ENCODE measurements at places on chromosomes 3 and 15. TPM values are rescaled to one million over a fixed set of nuclear protein-coding genes. Genes with fewer than 3 reads are reported as not detected.

GRCh38 chr15:73602992-73603391 is 30.2 kb downstream of the NPTN start:
- no peak for DNase-seq

DNA sequence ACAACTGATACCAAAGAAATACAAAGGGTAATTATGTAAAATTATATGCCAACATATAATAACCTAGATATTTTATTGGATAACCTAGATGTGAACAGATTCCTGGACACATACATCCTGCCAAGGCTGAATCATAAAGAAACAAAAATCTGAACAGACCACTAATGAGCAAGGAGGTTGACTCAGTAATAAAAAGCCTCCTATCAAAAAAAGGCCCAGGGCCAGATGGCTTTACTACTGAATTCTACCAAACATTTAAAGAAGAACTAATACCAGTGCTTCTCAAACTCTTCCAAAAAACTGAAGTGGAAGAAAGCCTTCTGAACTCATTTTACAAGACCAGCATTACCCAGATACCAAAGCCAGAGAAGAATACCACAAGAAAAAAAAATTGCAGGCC is 32.4 kb downstream of the THBS1 start:
- DNase-seq: no peak

GRCh38 chr3:193344486-193344885 is 34.1 kb downstream of the ATP13A5 start:
- DNase-seq: no peak

DNA sequence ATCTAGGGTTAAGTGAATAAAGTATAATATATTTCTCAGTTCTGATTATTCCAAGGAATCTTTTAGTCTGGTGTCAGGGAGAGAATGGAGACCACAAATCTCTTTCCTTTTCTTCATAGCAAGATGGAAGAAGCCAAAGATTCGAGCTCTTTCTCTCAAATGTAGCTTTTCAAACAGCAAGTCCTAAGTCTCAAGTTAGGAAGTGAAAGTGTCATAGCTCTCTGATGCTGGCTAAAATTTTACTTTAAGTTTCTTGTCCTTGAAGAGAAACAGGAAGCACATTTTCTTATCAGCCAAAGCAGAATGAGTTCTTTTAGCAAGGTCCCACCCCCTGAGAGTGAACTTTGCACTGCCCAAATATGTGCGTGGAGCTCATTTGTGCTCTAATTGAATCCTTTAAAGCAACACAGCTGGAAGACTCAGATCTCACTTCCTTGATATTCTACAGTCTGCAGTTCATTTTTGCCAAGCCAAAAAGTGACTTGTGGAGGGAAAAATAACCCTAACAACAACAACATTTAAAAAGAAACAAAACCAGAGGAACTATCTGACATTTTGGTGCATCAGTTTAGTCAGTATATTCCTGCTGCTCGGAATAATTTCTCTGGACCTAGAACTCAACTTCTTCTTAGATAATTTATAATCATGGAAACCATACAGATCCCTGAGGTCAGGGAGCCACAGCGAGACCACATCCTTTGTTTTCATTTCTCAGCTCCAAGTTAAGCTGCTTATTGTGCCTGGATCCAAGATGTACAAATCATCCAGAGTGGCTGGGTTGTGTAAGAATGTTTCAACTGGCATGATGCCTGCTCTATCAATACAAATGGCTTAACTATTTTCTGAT is 238.7 kb upstream of the P2RY1 start:
- peak; percentile 4 for DNase-seq

GRCh38 chr3:123365450-123366143 is 83.3 kb downstream of the ADCY5 start:
- no peak for DNase-seq

The PTX3 gene
- total RNA-seq: not detected

DNA sequence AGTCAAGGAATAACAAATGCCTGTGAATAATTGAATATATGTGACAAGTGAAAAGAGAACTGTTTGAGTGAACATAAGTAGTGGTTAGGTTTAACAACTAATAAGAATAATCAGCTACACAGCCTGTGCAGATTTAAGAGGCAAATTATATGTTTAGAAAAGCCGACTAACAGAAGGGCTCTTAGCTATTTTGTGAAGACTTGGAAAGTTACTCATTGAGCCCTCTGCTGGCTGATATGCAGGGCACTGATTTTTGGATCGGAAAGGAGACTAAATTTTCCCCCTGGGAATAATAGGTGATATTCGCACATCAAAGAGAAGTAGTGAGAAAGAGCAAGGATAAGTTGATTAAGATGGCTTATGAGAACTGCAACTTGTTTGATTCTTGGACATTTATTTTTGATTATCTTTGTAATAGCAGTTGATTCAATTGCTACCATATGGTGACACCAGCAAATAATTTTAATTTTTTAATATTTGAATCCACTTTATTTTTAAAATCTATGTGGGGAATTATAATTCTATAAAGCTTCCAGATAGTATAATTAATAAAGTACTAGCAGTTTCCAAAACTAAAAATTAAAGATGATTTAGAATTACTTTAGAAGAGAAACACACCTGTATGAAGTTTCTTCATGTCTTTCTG is 156.2 kb downstream of the NLGN1 start:
- no peak for DNase-seq

The P2RY12 gene
- not detected for total RNA-seq

The SLC6A11 gene
- total RNA-seq: not detected

GRCh38 chr3:18713577-18713951 is 288.4 kb upstream of the SATB1 start:
- no peak for DNase-seq

- DNase-seq: no peak
These were observed 78.2 kb downstream of the CLASP2 start for GRCh38 chr3:33639889-33640288.

The PDHB gene
- 53.9 TPM for total RNA-seq

The GPR27 gene
- total RNA-seq: 0.47 TPM

- no peak for DNase-seq
These were observed 552.9 kb upstream of the KCNMB2 start for GRCh38 chr3:177983320-177983719.

- DNase-seq: no peak
These were observed 93.0 kb upstream of the C3orf80 start for GRCh38 chr3:160132226-160132625.

The ATP8B4 gene
- 5.8 TPM for total RNA-seq

The TMEM207 gene
- not detected for total RNA-seq

GRCh38 chr3:127597020-127597771 is 1.0 kb upstream of the MCM2 start:
- peak; percentile 24 for DNase-seq

GRCh38 chr3:48129921-48130320 is 58.3 kb downstream of the CDC25A start:
- no peak for DNase-seq

DNA sequence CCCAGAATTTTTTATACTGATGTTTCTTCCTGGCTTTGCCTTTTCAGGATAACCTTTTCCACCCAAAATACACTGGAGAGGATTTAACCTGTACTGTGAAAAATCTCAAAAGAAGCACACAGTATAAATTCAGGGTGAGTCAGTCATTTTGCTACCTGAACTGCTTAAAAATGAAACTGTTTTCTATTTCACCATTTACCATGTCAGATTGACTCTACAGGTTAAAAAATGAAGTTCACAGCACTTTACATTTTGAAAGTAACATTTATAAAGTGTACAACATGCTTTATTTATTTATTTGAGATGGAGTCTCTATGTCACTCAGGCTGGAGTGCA is 115.2 kb downstream of the GHSR start:
- no peak for DNase-seq

The CFAP44 gene
- total RNA-seq: 3.6 TPM

DNA sequence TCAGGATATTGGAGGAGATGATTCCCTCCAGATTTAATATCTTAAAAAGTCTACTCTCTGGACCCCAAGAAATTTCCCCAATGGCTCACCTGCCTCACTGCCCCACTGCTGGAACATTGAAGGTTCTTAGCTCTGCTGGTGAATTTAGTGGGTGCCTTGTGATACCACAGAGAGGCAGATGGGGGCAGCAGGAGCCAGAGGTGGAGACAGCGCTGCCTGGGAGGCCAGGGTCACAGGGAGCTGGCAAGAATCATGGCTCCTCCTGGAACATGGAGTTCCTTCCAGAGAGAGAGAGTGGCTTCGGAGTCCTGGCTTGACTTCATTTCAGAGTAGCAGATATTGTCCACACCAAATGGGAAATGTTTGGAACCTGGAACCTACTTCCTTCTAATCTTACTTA is 263.5 kb upstream of the CFAP20DC start:
- peak; percentile 67 for DNase-seq

GRCh38 chr3:114764056-114764492 is 383.0 kb downstream of the ZBTB20 start:
- DNase-seq: peak; percentile 27

- no peak for DNase-seq
These were observed 192.3 kb downstream of the OCA2 start for GRCh38 chr15:27906802-27907201.

GRCh38 chr15:89367485-89368451 is 33.1 kb upstream of the POLG start:
- DNase-seq: no peak

DNA sequence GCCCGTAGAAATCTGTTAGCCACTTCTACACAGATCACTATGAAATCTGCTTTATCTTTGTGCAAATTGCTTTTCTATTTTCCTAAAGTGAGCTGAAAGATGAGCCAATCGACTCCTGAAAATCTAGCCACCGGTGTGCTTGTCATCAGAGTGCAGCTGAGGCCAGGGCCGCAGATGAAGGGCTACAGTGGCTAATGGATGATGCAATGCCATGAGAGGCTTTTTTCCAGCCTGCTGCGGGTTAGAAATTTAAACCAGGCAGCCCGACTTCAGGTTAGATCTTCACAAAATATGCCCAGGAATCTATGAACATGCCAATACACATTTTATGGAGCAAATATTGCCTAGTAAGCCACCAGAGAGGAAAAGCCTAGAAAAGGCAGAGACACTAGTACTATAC is 948.2 kb upstream of the CFAP20DC start:
- DNase-seq: no peak

DNA sequence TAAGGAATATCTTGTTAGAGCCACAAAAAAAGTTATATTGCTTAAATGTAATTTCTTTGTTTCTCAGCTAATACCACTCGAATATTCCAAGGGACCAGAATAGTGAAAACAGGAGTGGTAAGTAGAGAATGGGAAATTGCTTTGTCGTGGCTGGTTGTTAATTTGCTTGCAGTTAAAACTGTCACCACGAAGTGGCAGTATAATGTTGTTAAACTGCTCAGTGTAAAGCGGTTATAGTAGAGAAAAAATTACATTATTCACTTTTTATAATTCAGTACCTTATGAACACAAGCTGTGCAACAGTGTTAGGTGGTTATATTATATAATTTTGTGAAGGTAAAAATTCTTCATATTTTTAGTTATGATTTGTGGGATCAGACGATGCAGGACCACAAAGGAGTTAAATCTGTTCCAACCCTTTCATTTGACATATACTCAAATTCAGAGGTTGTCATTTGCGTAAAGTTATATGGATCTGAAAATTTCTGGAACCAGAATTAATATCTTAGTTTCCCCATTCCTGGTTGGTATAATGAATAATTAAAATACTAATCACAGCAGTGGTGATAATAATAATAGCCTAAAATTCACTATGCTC is 171.8 kb downstream of the FEZF2 start:
- DNase-seq: no peak

The VWA5B2 gene
- not detected for total RNA-seq

DNA sequence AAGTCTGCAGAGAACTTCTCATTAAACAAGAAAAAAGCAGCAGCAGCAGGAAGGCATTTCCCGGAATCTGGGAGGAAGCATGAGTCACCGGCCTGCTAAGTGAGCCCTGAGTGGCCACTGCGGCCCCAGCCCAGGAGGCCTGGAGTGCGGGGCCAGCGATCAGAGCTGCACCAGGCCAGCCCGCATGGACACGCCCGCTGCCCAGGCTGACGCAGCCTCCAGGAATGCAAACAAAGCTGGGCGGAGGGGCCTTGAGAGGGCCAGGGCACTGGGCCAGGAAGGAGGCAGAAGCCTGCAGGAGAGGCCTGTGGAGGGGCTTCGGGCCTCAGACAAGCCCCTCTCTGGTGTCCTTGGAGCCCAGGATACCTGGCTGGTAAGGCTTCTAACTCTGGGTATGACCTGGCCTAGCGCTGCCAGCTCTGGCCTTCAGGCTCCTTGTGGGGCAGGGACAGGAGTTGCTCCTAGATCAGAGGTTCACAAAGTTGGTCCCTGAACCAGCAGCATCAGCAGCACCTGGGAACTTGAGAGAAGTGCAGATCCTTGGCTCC is 101.2 kb downstream of the SMAD6 start:
- DNase-seq: no peak

The ACKR4 gene
- total RNA-seq: not detected

The CACNA1D gene
- total RNA-seq: not detected

DNA sequence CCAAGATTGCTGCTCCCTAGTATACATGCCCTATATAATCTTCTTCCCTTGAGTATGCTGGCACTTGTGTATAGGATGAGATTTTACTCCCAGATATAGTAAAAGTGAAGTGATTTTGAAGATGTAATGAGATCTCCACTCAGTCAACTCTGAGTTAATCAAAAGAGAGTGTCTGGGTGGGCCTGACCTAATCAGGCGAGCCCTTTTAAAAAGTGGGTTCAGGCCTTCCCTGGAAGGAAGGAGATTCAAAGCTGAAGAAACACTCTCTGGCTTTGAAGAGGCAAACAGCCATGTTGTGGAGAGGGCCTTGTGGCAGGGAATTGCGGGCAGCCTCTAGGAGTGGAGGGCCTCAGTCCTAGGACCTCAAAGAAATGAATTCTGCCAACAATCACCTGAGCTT is 5.5 kb upstream of the STARD5 start:
- DNase-seq: no peak

The DPPA2 gene
- total RNA-seq: not detected

DNA sequence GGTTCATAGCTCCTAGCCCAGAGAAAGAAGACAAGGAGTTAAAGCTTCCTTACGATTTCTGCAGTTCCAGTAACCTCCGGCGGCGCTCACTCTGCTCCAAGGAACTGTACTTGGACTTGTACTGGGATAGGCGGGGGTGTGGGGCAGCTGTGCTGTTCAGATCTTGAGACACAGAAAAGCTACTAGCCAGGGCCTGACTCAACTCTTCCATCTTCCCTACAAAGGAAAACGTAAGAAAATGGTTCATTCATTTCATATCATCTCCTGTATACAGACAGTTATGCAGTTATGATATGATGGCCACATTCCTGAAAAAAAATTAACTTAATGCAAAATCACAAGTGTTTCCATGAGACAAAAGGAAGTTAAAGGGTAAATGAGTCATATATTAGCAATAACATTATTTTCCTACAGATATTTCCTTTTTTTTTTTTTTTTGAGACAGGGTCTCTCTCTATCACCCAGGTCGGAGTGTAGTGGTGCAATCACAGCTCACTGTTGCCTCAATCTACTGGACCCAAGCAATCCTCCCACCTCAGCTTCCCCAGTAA is 4.6 kb downstream of the SNUPN start:
- DNase-seq: peak; percentile 30

The SRGAP3 gene
- 1.8 TPM for total RNA-seq

The FETUB gene
- total RNA-seq: not detected

The AQR gene
- 35.5 TPM for total RNA-seq

GRCh38 chr3:123481722-123482457 is 33.0 kb upstream of the ADCY5 start:
- no peak for DNase-seq

The SLCO3A1 gene
- 4.2 TPM for total RNA-seq
